ENCODE measurements at places on chromosomes 6 and 20. TPM values are rescaled to one million over a fixed set of nuclear protein-coding genes. Genes with fewer than 3 reads are reported as not detected.
A peak's percentile ranks its signal among the peaks of the same experiment; 100 is the strongest.

GRCh38 chr6:5250911-5251310, 9.8 kb downstream of the LYRM4 start:
- no peak for DNase-seq

GRCh38 chr6:70823651-70824050, 133.2 kb downstream of the B3GAT2 start:
- no peak for DNase-seq

DNA sequence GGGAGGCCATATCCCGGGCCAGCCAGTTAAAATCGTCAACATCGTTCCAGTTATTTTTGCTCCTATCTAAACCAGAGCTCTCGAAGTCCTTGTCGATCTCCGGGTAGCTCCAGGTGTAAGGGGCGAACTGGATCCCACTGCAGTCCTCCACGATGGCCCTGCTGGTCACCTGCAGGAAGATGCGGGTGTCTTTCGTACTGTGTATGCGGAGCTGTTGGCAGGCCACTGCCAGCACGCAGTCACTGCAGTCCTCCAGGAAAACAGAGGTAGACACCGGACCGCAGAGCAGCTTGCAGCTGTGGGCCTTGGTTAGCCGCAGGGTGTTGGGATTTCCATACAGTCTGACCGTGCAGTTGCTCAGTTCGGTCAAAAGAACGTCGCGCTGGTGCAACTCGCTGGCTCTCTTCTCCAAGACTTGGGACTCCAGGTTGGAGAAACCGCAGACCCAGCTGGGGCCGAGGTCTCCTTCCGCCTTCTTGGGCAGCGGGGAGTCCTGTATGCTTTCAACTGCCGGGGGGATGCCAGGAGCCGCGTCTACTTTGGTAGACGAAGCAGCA, 742 bp downstream of the TBCC start:
- peak; percentile 23 for DNase-seq

DNA sequence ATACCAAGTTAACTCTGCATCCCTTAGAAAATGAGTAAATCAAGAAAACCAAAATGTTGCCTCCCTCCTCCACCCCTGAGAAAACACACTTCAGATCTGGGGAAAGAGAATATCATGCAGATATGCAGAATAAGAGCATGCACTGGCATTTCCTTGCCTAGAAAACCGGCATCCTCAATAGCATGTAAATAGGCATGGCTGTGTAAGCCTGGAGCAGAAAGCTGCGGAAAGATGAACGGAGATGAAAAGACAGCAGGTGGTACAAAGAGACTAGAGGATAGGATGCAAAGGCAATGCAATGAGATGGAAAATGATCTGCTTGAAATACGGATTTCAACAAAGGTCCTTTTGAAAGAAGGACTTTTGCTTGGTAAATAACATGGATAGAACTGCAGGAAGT, 10.3 kb upstream of the GGTLC1 start:
- no peak for DNase-seq

DNA sequence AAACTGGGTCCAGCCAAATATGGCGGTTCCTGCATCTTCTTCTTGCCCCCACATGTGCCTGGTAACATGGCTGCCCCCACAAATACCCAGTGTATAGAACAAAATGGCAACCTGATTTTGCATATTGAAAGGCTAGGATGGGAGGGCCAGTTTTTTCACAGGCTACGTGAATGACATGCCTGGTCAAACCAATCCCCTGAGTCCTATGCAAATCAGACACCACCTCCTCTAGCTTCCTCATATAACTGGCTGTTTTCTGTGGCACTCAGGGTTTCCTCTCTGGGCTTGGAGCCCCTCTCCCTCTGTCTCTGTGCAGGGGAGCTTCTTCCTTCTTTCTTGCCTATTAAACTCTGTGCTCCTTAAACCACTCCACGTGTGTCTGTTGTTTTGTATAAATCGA, 372.1 kb downstream of the KIF16B start:
- DNase-seq = no peak

DUSP15 gene
- not detected for total RNA-seq

CASP8AP2 gene
- total RNA-seq = 51.2 TPM

ESR1 gene
- 0.49 TPM for total RNA-seq
